RPMI7951 (cell line): ENCODE measurements at places on chromosomes 4 and X. TPM values are rescaled to one million over a fixed set of nuclear protein-coding genes. Genes with fewer than 3 reads are reported as not detected.

DNA sequence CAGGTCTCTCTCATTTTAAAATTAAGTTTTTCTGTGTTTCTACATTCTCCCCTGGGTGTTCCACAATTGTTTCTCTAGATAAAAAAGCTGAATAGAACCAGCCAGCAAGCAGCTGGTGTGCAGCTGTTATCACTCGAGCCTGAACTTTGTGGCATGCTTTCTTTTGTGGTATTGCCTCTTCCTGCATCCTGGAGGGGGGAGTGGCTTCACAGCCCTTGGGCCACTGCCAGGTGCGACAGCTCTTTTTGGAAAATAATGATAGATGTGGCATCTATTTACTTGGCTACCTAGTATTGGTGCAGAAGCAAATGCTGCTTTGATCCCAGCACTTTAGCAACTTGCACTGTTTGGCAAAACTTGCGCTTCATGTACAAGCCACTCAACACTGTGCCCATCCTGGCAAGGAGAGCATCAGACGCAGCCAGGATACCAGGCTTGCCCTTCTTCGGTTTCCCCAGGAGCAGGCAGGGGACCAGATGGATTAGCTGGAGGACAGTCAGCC, 69.4 kb downstream of the HMGB2 start:
- DNase-seq, result peak; percentile 89

- DNase-seq, result no peak
These were observed 226.7 kb upstream of the MAD2L1 start for GRCh38 chr4:120293341-120293740.

DNA sequence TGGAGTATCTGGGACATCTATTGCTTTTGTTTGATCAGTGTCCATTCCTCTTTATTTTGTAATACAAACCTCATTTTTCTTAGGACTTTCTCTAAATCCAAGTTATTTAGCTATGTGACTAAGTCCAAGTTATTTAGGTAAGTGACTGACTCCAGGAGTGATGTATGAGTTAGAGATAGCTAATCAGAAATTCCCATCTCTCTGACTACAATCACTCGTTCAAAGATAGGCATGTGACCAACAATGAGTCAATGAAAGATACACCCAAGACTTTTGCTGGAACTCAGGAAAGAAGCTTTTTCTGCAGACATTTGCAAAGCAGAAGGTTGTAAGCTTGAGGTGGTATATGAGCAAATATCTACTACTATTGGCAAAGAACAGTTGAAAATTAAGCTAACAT, 72.5 kb upstream of the KCNIP4 start:
- no peak for DNase-seq

GRCh38 chr4:121777625-121778024, 12.7 kb upstream of the SMIM43 start:
- no peak for DNase-seq

DNA sequence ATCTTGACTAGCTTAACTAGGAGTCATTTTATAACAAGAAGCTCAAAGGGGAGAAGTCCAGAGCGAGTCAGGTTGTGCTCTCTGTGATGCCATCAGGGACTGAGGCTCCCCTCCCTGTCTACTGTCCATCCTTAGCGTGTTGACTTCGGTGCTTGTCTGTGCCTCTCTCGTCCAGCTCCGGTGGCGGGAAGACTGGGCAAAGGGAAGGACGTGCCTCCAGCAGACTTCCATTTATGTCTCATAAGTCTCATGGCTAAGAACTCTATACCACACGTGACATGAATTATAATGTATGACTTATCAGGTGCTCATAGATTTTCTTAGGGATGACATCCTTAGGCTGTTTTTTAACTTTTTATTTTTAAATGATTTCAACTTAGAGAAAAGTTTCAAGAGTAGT, 92.6 kb upstream of the TLR2 start:
- DNase-seq, result no peak

DNA sequence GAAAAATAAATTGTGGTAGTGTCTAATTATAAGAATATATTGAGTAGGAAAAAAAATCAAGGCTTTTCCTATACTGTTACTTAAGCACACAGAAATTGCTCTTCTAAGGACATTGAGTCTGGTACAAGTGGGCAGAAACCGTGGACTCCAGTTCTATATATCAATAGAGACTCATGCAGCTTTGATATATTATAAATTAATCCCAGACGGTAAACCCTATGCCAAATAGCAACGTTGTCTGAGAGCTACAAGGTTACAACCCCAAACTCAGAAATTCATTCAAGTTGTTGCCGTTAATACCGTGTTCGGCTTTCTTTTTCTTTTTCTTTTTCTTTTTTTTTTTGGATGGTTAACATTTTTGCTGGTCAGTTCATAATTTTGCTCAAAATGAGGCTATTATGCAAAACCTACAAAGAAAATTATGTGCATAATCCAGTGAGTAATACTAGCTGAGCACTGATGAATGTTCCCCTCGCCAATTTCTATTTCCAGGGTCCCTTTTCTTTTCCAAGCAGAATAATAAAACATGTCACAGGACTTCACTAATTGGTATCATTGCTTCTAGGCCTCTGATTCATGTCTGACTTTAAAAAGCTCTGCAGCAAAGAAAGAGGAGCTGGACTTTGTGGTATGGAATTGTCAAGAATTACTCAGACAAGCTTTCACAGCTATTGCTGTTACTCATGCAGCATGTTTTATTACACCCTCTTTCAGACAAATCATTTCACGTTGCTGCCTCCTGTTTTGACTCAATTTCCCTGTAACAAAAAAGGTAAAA, 737.7 kb downstream of the NLGN4X start:
- DNase-seq, result no peak

DNA sequence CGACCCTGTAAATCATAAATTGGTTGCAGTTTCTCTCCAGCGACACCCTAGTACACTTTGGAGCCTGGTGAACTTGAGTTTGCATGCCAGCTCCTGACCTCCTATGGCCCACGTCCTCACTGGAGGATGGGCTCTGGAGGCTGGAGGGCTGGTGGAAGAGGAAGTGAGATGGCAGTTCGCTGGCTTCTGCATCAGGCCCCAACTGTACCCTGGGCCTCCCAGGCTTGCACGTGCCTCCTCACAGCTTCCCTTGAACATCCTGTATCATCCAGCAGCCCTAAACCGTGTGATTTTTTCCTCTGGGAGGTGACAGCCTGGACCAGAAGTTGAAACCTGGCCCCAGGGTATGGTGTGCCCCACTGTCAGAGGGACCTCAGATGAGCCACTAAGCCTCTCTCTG, 78.5 kb downstream of the HTRA3 start:
- no peak for DNase-seq

DNA sequence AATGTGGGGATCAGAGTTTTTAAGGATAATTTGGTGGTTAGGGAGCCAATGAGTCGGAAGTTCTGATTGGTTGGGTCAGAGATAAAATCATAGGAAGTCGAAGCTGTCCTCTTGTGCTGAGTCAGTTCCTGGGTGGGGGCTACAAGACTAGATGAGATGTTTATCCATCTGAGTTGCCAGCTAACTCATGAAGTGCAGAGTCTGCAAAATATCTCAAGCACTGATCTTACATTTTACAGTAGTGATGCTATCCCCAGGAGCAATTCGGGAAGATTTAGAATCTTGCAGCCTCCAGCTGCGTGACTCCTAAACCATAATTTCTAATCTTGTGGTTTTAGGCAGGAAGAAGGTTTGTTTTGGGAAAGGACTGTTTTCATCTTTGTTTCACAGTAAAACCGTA, 565.8 kb upstream of the SPANXN1 start:
- peak; percentile 97 for DNase-seq

DNA sequence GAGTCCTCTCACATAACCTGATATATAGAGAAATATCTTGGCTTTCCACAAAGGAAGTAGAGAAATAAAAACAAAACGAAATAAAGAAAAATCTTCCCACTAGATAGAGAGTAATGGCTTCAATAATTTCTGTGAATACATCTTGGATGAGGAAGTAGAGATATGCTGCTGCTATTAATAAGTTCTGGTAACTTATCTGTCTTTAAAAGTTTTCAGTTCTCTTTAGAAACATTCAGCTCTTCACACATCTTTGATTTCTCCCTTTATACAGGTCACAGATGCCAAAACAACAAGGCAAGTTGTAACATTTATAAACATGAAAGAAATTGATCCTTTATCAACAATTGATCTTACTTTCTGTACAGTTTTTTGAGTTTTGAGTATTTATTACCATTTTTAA, 615.8 kb downstream of the TRAM1L1 start:
- DNase-seq, result no peak

DNA sequence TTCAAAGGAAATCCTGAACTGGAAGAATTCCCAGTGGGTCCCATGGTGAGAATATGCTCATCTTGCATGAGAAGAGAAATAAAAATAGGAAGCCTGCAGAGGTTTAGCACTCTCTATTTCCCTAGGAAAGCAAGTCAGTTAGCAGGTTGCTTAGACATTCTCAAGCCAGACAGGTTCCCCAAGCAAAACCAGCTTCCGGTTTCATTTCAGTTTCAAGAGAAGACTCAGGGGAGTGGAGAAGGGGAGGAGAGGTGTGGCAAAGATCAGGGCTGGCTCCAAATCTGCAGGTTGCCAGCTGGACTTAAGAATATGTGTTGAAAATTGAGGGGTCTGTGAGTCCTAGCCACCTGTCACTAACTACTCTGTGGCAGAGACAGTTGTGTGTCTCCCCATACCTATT, 107.5 kb downstream of the CLNK start:
- DNase-seq, result no peak

DNA sequence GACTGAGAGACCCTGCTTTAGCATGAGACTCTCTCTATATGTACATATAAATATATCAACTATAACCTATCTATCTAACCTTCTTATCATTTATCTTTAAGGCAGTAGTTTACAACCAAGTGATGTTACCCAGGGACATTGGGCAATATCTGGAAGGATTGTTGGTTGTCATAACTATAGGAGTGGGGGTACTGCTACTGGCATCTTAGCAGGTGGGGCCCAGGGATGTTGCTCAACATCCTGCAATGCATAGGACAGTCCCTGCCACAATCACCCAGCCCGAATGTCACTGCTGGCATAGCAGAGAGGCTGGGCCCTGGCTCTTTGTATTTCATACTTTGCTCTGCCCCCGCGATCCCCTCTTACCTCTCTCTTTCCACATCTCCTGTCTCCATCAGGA, 397.7 kb downstream of the IL15 start:
- DNase-seq, result no peak

The GAGE12F gene
- total RNA-seq, result not detected in 2 replicates

The FAM9A gene
- not detected in 2 replicates for total RNA-seq

The ARX gene
- not detected in 2 replicates for total RNA-seq

The FGFBP2 gene
- 0.20 TPM in 1 of 2 replicates, not detected in the other for total RNA-seq
